ENCODE measurements at places on chromosomes 13 and 19.

DNA sequence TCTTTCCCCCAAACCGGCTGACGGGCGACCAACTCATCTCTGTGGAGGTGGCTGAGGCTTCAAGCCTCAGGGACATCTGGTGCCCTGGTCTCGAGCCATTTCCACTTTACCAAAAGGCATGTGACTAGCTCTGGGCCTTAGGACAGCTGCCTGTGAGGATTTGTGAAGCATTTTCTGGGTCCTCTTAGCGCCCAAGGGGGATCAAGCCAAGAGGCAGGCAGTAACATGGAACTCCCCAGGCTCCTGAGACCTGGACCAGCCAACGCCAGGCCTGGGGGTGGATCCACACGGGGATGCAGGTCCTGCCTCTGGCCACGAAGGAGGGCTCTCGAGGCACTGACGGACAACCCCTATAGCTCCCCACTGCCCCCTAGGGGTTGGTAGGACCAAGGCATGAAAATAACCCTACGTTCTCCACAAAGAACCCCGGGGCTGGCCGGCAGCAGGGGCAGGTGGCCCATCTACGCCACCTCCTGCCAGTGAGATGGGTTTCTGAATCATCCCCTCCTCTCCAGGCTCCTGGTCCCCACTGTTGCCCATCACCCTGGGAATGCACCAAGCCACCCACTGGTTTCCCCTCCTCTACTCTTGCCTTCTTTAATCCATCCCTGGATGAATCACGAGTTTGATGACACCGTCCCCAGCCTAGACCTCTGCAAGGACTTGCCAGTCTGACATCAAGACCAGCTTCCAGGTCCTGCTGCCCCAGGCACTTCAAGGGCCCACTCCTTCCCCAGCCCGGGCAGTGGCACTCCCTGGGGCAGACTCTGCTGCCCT lies 7.0 kb upstream of the MYDGF start:
- no peak for DNase-seq

DNA sequence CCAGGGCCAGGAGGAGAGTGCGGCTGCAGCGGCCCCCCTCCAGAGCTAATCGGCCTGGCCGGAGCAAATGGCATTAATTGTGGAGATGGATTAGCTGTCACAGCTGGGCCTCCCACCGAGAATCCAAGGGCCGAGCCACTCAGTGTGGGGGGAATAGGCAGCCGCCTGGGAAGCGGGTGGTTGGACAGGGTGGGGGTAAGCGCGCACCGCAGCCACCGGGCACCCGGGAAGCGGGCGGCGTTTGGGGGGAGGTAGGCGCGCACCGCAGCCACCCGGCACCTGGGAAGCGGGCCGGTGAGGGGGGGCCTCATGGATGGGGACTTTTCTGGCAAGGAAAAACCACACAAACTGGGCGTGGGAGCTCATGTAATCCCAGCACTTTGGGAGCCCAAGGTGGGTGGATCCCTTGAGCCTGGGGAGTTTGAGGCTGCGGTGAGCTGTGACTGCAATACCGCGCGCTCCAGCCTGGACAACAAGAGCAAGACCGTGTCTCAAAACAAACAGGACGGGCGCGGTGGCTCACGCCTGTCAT lies 9.7 kb downstream of the R3HDM4 start:
- no peak for DNase-seq

- no peak for DNase-seq
These were observed 415.4 kb downstream of the SLITRK5 start for GRCh38 chr13:88086577-88086976.

DNA sequence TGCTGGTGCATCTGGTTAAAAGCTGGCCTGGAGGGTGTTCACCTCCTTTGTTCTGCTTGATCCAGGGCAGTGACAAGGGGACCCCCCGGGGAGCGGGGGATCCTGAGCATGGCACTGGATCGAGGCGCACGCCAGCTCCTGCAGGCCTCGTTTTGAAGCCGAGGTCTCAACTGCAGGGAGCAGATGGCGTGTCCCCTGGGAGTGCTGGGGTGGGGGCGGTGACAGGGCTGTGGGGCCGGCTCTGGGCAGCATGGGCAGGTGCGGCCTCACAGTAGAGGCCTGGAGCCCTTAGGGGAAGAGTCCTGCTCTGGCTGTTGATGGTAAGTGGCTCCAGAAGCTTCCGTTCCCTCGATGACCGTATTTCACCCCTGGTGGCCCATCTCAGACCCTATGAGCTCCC lies 51.8 kb downstream of the CRTC1 start:
- no peak for DNase-seq

- DNase-seq: no peak
These were observed 30.1 kb upstream of the PEPD start for GRCh38 chr19:33551676-33552075.

DNA sequence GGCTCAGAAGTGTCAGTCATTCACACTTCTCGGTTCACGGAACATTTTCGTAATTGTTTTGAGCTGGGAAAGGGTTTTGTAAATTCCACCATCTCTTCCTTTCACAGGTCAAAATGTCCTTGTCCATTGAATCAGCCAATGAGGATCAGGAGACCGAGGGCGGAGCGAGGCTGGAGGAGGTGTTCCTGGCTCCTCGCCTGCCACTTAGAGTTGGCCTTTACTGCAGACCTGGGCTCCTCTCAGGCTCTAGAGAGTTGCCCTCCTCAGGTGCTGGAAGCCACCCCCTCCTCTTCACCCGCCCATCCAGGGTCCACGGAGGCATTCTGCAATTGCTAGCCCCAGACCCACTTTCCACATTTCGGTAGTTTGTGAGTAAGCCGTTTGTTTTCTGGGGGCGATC lies 370.4 kb downstream of the IRS2 start:
- no peak for DNase-seq

GRCh38 chr19:31104451-31104850 lies 244.8 kb downstream of the TSHZ3 start:
- no peak for DNase-seq

- DNase-seq: no peak
These were observed 3.2 kb downstream of the RPL18A start for GRCh38 chr19:17862711-17863519.

- no peak for DNase-seq
These were observed 17.5 kb downstream of the MAU2 start for GRCh38 chr19:19338082-19338481.

- DNase-seq: no peak
These were observed 161.9 kb downstream of the URI1 start for GRCh38 chr19:30103981-30104380.

DNA sequence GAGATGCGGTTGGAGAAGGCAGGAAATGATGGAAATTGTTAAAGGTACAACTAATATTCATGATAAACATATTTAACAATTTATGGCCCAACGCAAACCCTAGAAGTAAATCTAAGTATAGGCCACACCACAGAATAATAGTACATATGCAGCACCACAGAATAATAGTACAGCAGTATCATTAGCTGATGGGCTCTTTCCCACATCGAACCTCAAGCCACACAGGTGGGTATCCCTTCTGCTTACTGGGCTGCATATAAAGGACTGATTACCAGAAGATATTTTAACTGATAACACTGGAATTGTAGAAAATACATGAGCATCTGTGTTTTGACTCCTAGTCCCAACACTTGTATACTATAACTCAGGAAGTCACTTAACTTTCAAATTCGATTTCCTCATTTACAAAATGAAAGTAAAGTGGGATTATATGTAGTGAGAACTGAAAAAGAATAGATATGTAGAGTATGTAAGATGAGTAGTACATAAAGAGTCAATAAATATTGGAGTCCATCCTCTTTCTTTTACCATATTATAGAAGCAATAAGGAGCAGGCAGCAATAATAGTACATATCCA lies 91.5 kb downstream of the TSC22D1 start:
- no peak for DNase-seq

GRCh38 chr13:74986609-74987008 lies 495.4 kb downstream of the TBC1D4 start:
- DNase-seq: no peak

DNA sequence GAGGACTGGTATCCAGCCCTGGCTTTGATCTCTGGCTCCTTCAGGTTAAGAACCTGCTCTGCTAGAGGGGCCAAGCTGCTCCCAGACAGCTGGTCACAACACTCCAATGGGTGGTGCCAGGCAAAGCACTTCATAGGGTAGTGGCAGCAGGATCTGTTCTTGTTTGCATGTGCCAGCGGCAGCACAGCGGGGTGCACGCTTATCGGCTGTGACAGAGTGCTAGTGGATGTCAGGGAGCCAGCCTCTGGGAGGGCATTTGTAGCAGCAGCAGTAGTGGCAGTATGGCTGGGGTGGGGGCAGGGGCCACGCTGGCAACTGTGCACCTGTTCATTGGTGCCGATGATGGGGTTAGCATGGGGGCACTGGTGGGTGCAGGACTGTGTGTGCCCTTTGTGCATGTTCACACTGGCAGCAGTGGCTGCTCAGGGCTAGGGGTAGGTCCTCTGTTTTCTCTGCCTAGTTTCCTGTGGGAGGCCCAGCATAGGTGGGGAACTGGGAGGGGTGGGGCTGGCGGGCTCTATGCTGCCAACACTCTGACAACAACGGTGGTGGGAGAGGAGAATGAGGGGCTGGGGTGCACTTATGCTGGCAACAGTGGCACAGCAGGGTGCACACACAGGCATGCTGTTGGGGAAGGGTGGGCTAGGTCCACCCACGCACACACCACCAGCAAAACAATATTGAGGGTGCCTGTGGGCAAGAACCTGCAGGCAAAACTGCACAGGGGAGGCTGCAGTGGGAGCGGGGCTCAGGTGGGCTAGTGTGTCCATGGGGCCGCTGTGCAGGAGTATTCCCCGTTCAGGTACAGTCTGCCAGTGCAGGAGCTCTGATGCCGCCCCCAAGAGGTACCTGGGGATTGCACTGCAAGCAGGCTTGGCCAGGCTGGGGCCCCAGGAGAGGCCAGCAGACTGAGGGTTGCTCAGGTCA lies 19.3 kb downstream of the AP1M1 start:
- no peak for DNase-seq

DNA sequence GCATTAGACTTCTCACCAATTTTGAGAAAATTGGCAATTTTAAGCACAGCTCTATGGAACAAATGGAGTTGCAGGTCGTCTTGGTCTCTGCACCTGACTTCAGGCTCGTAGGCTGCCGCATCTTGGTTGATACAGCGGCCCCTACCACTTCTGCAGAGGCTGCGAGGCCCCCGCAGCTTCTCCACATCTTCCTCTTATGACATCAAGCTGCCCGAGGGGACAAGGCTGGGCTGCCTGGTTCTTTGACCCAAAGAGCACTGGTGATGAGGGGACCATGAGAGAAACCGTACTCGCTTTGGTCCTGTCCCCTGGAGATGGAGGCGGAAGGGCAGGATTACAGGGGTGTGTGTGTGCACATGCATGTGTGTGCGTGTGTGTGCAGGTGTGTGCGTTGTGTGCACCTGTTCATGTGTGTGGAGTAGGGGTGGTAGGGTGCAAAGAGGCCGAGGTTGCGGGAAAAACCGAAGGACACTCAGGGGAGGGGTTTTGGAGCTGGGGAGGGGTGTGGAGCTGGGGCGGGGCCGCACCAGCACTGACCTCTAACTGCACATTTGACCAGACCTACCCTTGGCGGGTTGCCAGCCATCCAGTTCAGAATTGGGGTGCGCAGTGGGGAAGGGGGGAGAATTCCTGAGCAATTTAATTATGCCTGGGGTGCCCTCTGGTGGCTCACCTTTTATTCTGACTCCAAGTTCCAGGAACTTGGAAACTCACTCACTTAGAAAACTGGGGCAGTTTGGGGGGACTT lies 65.1 kb upstream of the ARHGEF7 start:
- no peak for DNase-seq

GRCh38 chr19:1233115-1233667 lies 4.6 kb downstream of the CBARP start:
- DNase-seq: no peak

- DNase-seq: no peak
These were observed 1096.6 kb downstream of the PCDH17 start for GRCh38 chr13:58728126-58728525.

- DNase-seq: no peak
These were observed 36.3 kb upstream of the MLNR start for GRCh38 chr13:49183672-49184325.

DNA sequence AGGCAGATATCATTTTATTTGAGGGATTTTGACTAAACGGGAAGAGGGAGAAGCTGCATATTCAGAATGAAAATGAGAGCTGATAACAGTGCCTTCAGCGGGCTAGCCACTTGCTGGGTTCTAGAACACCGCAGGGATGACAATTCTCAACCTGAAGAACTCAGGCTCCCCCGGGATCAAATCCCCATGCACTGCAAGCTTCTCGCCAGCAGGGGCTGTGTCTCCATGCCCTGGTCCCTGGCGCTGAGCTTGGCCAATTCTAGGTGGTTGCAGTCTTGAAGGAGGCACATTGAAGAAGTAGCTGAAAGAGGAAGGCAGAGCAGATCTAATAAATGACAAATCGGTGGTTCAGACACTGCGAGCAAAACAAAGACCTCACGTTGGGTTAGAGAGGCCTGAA lies 128.7 kb downstream of the UQCRFS1 start:
- no peak for DNase-seq

Measured in SK-N-MC (cell line).